ENCODE measurements at places on chromosomes 2 and 18.

DNA sequence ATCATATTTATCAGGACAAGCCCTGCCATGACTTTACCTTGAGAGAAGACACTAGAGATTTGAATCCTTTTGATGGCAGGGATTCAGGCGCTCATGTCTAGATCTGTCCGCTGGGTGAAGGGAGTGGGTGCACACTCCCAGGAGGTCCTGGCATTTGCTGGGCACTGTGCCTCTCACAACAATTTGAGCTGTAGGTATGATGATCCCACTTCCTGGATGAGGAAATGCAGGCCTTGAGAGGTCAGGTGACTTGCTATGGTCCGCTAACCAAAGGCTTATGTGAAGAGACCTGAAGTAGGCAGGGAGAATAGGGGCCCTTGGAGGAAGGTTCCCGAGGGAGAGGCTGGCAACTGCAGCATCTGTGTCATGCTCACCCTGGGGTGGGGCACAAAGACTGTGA lies 206.1 kb downstream of the HAUS1 start:
- DNase-seq = no peak

DNA sequence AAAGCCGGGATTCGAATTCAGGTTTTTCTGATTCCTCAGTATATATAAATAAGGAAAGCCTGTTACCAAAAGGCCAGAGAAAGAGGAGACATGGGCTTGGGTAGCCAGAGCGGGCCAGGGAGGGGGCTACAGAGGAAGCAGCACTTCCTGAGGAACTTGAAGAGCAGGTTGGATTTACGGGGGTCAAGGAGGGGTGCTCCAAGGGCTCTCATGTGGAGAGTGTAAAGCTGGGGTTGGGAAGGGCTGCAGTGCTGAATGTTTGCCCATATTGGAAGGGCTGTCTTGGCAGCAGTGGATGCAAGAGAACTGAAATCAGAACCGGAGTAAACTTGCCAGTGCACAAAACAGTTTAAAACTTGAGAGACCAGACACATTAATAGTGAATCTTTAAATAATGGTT lies 511.5 kb downstream of the CNTNAP5 start:
- DNase-seq = no peak

DNA sequence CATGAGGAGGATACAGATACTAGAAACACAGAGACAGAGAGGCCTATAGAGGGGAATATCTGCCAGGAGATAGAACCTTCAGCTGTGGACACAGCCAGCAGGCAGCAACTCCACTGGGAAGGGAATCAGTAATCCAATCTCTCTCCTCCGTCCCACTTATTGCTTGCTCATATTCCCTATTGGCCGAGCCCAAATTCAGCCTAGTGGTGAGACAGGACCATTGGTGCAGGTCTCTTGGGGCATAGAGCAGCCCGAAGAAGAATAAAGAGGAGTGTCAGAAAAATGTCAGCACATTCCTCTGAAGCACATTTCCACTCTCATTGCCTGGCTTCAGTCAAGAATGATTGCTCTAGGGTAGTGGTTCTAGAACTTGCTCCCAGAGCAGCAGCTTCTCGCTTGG lies 1091.5 kb upstream of the GYPC start:
- DNase-seq = no peak

DNA sequence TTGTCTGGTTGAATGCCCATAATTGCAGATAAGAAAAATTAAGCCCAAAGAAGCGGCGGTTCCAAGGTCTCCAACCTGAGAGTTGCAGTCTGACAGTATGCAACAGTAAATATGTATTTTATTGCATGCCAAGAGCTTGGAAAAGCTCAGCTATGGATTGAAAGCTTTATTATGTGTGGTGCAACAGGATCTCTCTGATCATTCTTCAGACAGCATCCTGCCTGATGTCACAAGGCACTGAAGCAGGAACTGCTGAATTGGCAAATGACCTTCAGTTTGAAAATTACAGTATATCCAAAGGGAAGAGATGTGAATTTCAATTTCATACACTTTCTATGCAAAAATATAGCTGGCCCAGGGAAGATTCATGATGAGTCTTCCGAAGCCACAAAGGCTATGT lies 42.5 kb downstream of the DOCK10 start:
- DNase-seq = no peak

DNA sequence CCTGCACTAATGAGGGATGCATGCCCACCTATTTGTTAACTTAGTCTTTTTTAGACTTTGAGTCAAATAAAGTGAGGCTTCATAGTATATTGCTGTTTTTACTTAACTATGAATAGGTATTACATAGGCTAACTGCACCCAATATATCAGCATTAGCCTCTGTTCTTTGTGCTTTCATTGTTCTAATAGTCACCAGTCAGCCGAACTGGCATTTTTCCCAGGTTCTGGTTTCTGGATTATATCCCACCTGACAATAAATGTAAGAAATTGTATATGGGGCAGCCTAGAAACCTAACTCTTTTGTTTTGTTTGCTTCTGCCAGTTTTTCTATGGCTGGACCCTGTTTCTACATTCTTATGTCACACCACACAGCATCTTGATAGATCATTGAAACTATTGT lies 1672.4 kb upstream of the LRRTM1 start:
- no peak for DNase-seq

DNA sequence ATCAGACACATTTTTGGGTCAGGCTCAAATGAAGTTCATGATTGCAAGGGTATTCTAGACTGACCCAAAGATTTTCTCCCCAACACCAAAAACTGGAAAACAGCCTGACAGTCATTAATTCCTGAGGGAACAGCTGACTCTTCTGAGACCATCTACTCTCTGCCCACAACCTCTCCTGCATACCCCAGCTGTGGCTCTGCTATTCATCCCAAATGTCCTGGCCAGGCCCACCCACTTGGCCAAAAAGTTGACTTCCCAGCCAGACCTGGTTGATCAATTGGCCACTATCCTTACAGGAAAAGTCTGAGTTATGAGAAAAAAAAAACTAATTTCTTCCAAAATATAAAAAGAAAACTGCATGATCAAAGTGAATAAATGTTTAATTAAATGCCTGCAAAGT lies 103.8 kb upstream of the ST3GAL5 start:
- no peak for DNase-seq

GRCh38 chr2:133675-134593 lies 87.6 kb upstream of the FAM110C start:
- no peak for DNase-seq

DNA sequence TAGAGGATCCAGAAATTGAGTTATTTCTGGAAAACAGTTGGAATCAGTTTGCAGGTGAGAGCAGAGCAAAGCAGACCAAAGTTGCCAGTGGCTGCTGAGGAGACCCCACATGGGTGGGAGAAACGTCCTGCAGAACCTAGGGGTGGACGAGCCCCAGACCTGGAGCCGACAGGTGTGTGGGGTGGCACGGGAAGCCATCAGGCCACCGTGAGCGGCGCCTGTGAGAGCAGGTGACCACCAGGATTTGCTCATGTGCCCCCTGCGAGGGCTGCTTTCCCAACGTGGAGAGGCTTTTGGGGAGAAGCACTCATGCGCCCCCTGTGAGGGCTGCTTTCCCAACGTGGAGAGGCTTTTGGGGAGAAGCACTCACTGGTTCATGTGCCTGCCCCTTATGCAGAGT lies 116.8 kb upstream of the NFATC1 start:
- DNase-seq = no peak

- DNase-seq = no peak
Measured at GRCh38 chr2:96103761-96104486, 12.4 kb downstream of the ADRA2B start.

- no peak for DNase-seq
Measured at GRCh38 chr2:68741805-68742306, 7.2 kb downstream of the ARHGAP25 start.

DNA sequence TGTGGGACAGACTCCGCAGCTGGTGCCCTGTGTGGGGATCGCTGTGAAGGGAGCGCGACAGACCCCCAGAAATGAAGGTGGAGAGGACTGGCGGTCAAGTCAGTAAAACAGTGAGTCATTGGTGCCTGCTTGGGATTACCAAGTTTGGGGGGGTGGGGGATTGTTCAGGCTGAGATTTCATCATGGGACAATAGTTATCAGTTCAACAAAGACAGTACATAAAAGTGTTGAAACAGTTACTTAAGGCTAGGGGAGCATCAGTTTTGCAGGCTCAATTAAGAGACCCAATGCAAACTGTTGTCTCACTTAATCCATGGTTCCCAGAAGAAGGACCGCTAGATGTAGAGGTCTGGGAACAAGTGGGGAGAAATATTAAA lies 42.4 kb upstream of the PDK1 start:
- DNase-seq = no peak

DNA sequence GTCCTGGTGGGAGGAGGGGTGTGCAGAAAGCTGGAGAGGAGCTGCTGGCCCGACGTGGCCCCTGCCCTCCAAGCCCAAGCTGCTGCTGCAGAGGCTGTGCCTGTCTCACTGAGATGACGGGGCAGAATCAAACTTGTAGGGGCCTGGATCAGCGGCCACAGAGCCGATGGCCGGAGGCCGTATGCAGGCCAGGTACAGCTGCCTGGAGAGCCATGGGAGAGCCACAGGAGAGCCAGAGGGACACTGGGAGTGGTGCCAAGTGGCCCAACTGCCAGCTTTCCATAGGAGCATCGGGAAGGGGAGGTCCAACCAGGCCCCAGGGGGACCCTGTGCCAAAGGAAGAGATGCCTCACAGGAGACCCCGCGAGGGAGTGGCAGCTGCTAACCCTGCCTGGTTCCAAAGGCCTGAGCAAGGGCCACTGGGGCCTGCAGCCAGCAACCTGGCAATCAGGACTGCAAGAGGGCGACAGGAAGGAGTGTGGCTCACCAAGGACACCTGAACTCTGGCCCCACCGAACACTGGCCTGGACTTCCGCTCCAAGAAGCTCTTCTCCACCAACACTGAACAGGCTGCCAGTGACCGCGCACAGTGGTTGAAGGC lies 70.7 kb downstream of the HDAC4 start:
- no peak for DNase-seq

DNA sequence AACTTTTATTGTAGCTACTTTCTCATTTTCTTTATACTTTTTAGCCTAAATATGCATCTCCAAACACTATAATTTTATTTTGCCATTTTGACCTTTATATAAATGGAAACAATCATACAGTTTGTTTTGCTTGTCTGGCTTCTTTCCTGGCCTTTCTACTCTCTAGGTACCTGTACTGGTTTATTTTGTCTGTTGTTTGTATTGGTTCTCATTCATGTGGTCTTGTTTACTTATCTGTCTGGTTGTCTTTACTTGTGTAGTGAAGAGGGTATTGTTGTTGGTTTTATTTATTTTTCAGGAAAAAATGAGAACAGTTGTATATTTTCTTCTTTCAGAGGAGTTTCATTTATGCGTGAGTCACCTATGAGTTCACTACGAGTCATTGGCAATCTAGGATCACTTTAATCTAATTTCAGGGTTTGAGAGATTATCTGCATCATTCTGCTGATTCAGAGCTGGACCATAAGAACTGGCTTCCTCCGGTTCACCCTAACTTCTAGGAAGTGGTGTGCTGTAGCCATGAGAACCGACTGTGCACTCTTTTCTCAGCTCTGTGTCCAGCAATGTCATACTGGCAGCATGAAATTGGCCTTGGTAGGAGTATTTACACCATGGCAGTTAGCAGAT lies 33.1 kb upstream of the HDAC4 start:
- DNase-seq = peak; percentile 4
